Vagina (tissue), 2 donors: ENCODE measurements at places on chromosomes 2 and 18.

DNA sequence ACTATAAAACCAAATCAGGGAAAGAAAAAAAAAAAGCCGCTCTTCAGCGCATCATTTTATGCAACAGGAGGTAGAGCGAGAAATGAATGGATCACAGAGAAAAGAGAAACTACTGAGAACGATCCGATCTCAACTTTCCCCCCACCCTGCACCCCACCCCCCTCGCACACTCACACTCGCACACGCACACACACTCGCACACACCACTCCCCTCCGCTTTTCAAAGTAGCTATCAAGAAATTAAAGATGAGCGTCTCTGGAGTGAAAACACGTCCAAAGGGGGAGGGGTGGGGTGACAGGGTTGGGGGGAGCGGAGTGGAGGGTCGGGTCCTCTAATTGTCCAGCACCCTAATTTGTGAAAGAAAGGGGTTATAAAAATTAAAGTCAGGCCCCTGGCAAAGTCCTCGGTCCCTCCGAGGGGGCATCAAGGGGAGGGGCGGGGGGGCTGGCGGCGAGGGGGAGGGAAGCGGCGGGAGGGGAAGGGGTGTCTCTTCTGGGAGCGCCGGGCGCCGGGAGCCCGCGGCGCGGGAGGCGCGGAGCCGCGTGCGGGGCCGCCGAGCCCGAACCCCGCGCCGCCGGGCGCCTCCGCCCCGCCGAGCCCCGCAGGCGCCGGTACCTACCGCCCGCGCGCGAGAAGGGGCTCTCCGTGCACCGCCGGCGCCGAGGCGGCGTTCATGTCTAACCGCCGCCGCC, 428 bp downstream of the TCF4 start:
- no peak for DNase-seq

- no peak for DNase-seq
Observed at GRCh38 chr2:47034973-47035609, 119.5 kb upstream of the MCFD2 start.

GRCh38 chr2:168076731-168077130, 170.7 kb downstream of the STK39 start:
- DNase-seq: no peak

DNA sequence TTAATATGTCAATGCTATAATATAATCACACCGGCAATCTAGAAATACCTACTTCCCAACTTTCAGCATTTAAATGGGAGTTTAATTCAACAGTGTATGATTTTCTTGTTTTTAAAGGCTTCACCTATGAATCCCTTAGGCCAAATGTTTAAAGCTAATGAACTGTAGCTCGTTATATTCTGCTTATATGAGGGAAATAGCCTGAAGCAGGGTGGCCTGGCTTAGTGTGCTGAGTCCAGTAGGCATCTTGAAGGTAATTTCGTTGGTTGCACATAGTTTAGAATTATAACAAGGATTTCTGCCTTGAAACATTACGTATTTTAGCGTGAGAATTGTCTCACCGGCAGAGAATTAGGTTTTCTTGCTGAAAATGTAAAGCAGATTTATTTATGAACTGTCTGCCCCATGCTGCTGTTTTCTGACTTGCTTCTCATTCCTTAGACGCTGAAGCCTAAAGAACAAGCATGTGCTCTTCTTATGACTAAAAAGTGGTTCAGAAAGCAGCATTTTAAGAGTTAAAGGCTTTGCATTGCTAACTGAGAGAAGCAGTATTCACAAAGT, 433.7 kb upstream of the RAB12 start:
- no peak for DNase-seq

DNA sequence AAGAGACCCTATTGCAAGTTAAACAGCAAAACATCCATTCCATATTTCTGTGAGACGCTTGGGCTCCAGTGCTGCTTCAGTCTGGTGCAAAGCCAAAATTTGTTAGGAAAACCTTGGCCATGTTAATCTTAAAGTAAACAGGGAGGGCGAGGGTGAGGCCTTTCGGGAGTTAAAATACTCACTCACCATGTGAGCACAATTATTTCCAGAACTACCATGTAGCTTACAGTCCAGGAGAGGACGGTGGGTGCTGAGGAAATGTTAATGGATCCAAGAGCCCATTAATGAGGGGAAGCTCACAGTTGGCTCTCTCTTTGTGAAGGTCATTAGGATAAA, 286.4 kb downstream of the SLC8A1 start:
- DNase-seq: no peak

- DNase-seq: no peak
Observed at GRCh38 chr2:101119431-101119830, 31.8 kb downstream of the TBC1D8 start.

DNA sequence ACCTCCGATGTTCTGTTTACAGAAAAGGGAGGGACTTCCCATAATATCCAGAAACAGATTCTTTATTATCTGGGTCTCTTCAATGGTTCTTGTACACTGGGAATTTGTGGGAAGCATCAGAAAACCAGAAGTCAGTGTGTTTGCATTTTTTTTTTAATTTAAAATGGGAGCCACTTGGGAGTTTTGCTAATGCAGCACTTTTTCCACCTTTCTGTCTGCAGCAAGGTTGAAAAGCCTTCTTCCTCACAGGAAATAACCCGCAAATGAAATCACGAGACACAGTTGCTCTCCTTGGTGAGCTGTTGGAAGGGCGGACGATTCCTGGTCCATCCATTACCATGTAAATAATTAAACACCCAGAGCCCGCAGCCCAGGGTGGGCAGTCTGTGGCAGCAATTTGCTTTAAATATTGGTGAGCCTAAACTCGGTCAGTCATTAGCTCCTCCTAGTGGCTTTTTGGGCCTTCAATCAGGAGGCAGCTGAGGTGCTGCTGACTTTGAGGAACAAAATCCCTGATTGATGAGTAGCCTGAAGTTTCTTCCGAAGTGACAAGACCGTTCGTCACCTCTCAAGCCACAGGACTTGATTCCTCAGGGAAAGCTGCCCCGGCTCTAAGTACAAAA, 471.5 kb downstream of the EPHA4 start:
- DNase-seq: no peak

- no peak for DNase-seq
Observed at GRCh38 chr2:39127973-39128372, 7.1 kb upstream of the SOS1 start.

DNA sequence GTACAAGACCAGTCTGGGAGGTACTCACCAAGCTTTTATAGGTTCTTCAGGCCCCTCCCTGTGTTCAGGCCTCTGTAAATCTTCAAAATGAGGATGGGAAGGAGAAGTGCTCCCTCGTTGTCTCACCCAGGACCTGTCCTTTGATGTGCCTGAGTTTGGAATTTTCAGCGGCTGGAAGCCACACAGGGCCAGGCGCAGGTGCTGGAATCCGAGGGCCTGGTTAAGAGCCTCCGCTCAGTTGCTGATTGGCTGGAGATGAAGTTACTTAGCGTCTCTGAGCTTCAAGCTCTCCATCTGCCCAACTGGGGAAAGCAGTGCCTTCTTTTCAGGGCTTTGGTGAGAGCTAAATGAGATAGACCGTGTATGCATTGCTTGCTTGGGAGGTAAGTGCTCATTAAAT, 30.0 kb downstream of the HJURP start:
- DNase-seq: no peak

DNA sequence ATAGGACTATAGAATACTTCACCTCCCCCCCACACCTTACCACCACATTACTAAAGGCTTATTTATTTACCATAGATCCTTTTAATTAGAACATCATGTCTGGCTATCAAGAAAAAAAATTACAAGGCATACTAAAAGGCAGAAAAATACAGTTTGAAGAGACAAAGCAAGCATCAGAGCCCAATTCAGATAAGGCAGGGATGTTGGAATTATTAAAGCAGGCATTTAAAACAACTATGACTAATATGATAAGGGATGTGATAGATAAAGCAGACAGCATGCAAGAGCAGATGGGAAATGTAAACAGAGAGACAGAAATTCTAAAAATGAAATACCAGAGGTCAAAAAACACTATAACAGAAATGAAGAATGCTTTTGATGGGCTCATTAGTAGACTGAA, 55.4 kb upstream of the SMIM21 start:
- no peak for DNase-seq

GRCh38 chr18:70195852-70196434, 9.5 kb downstream of the RTTN start:
- no peak for DNase-seq

DNA sequence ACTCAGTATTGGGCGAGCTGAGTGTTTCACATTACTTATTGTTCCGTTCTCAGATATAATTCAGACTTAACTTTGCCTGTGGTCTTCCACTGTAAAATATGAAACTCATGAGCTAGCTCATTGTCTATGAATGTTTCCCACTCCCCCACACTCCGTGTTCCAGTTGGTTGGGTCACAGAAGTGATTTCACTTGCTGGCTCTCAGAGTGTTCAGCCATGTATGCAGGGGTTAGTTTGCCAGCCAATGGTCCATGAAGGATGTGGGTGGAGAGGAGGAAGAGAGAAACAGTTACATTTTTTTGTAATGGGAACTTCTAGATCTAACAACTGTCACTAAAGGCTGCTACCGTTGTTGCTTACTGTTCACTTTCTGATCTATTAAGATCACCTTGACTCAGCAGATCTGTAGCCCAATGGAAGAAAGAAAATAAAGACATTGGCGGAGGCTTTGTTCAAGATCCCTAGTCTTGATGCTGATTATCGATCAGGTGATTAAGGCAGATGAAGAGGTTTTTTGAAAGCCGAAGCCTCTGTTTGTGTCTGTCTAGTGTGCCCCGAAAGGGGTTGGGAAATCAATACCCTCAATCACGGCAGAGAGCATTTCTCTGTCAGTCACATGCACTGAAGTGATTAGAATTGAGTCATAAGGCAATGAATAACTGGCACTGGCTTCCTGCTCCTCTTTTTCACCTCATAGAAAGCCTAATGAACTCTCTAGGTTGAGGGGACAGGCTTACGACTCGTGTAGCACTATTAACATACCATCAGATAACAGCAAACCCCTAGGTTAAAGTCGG, 279.7 kb upstream of the FIGN start:
- no peak for DNase-seq

DNA sequence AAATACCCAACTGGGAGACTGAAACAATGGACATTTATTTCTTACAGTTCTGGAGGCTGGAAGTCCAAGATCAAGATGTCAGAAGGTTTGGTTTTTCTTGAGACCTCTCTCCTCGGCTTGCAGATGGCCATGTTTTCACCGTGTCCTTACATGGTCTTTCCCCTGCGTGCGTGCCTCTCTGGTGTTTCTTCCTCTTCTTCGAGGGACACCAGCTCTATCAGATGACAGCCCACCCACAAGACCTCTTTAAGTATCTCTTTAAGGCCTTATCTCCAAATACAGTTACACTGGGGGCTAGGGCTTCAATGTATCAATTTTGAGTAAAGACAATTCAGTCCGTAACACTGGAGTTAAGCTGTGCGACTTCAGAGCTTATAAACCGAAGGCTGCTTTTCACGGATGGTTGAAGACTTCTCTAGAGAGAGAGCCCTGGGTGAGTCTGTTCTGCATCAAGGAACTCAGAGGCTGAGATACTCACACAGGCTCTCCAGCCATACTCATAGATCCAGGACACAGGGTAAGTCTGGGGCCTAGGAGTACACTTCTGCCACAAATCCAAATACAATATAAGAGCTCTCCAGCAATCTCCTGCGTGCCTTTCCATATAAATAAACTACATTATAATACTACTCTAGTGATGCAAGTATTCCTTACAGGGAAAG, 339.9 kb upstream of the PKDCC start:
- DNase-seq: no peak

DNA sequence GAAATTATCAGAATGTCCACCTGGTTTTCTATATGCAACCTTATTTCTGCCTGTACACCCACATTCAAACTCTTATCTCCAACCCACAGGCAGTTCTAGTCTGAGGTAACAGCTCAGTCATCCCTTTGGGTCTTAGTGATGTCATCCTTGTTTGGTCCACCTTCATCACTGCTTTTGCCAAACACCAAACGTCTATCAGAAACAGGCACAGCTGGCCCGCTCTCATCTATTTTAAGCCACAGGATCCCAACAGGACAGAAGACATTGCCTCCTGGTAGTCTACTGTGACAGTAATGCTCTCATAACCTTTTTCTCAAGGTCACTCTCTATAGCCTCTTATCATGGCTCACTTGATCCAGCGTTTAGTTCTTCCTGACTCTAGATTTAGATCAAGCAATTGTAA, 99.0 kb upstream of the CHAC2 start:
- DNase-seq: no peak

DNA sequence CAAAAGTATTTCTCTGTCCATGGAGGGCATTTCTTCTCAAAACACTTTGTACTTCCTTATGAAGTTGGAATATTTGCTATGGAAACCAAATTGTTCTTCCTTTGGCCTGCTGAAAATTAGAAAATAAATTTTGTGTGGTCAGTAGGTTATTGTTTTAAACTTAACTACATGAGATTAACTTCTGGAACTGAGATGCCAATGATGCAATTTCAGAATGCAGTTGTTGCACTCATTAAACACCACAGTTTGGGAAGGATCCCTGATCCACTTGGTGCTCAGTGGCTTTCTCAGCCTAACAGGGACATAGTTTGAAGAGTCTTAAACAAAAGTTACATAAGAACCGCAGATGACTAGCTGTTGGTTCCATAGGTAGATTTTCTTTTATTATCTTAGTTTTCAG, 23.3 kb upstream of the IL1R1 start:
- DNase-seq: no peak

- DNase-seq: no peak
Observed at GRCh38 chr2:174005801-174006419, 40.7 kb upstream of the SP3 start.

DNA sequence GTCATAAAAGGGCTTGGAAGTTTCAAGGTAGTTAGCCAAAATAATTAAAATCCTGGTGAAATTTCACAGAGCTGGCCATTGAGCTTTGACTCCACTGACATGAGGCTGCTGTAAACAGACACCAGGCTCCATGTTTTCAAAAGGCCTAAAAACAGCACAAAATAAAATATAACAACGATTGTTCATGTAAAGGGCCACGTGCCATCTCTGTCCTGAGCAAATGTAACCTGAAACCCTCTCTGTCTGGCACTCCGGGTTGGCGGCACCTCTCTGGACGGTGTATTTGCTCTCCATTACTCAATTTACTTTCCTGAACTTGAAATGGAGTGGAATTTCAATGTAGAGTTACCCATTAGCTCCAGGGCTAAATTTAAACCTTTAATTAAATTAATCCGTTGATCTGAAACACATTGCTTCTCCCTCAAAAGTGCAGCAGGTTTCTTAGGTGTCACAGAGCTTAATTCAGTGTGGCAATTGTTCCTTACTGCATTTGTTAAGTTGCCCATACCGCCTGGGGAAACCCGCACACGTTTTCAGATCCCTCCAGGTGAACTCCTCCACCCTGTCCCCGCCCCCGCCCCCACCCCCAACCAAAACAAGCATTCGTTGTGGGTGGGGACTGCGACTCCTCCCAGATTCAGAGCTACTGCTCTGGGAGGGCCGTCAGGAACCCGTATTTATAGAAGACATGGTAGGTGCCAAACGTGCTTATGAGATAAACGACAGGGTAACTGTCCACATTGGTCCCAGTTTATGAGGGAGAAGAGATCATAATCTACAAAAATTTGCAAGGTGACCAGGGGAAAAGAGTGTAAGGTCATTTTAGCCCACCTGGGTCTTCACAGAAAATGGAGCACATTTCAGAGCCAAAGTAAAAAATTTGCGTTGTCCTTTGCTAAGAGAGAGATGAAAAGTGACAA, 1.2 kb upstream of the CABLES1 start:
- DNase-seq: no peak
